ENCODE measurements at places on chromosomes 11 and 22.

DNA sequence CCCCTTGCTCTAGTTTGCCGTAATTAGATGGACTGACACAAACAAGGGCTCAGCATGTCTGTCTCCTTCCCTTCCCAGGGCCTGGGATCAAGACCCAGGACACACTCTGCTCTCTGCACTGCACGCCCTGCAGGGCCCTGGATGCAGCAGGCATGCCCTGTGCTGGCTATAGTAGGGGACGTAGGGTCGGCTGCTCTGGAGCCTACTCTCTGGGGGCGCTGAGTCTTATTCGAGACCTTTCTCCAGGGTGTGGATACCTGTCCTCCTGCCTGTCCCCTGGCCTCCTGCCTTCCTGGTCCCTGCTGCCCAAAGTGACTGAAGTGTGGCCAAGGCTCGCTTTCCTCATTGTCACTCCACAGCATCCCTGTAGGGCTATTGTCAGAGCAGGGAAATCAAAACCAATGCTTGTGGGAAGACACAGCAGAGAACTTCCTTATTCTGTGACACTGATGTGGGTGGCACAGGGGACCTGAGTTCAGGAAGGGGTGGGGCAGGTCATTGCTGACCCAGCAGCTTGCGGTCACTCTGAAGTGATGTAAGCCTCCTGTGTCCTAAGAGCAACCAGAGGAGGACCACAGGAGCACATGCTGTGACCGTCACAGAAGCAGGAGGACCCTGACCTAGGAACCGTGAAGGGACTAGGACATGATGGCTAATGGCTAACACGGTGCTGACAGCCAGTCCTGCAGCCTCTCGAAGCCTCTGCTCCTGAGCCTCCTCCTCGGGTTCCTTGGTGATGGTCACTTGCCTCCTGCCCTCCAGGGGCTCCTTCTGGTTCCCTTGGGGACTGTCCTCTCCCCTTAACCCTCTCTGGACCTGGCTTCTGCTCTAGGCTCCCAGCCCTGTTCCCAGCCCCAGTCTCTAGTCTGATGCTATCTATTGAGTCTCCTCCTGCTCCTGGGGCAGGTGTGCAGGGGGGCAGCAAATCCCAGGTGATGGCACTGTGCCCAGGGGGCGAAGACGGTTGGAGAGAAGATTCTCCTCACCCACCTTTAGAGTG lies 10.3 kb downstream of the APOBEC3A start:
- DNase-seq = no peak

DNA sequence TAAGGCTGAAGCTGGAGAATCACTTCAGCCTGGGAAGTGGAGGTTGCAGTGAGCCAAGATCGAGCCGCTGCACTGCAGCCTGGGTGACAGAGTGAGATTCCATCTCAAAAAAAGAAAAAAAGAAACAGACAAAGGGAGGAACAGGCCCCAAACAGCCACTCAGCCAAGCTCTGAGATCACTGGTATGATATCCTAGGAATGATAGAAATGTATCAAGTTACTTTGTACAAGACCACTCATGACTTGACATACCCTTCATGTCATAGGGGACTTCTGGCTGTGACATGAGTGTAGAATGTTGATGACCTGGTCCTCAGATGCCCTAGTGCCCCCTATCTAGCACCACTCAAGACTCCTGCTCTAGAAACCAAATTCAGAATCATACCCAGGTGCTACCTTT lies 216.5 kb downstream of the NAV2 start:
- DNase-seq = no peak

- DNase-seq = no peak
These were observed 174.1 kb downstream of the INSC start for GRCh38 chr11:15288863-15289262.

- no peak for DNase-seq
These were observed 532.9 kb downstream of the TBC1D22A start for GRCh38 chr22:47295226-47295901.

DNA sequence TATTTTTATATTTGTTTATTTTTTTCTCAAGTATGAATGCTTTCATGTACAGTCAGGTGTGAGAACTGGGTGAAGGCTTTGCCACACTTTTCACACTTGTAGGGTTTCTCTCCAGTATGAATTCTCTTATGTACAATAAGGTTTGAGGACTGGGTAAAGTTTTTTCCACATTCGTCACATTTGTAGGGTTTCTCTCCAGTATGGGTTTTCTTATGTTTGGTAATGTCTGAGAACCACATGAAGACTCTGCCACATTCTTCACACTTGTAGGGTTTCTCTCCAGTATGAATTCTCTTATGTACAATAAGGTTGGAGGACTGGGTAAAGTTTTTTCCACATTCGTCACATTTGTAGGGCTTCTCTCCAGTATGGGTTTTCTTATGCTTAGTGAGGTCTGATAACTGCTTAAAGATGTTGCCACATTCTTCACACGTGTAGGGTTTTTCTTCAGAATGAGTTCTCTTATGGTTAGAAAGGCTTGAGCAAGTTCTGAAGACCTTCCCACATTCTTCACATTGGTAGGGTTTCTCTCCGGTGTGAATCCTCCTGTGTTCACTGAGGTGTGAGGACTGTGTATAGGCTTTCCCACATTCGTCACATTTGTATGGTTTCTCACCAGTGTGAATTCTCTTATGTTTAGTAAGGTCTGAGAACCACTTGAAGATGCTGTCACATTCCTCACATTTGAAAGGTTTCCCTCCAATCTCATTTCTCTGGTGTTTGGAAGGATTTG lies 19.7 kb downstream of the ZNF195 start:
- DNase-seq = no peak

- no peak for DNase-seq
These were observed 14.3 kb upstream of the ARFGAP3 start for GRCh38 chr22:42871146-42872050.

- no peak for DNase-seq
These were observed 5.0 kb downstream of the RPL3 start for GRCh38 chr22:39314251-39314971.

GRCh38 chr11:45333001-45333971 lies 47.1 kb upstream of the SYT13 start:
- no peak for DNase-seq

GRCh38 chr22:49400136-49400940 lies 427.3 kb downstream of the BRD1 start:
- no peak for DNase-seq

DNA sequence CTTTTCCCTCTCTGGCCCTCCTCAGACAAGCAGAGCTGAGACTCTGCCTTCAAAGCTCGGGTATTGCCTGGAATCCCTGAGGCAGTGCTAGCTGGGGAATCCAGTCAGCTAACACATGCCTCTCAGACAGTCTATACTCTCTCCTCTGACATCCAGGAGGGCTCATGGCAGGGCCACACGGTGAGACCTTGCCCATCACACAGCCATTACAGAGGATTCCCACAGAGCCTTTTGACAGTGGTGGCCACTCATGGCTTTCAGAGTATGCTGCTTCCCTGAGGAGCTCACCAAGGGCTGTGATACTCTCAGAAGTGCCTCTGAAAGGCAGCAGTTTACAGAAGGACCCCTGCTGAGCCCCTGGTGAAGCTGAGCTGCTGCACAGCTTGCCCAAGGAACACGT lies 165.3 kb downstream of the RRAS2 start:
- no peak for DNase-seq

GRCh38 chr22:17872471-17872870 lies 98.2 kb upstream of the BID start:
- no peak for DNase-seq

GRCh38 chr11:128628325-128628673 lies 40.9 kb upstream of the ETS1 start:
- DNase-seq = no peak

GRCh38 chr11:76269661-76270261 lies 63.5 kb upstream of the WNT11 start:
- DNase-seq = no peak

- no peak for DNase-seq
These were observed 50.1 kb upstream of the DKK3 start for GRCh38 chr11:12058425-12059115.

GRCh38 chr11:14248580-14248981 lies 110.4 kb downstream of the RRAS2 start:
- DNase-seq = no peak

- DNase-seq = no peak
These were observed 131.1 kb downstream of the RASSF10 start for GRCh38 chr11:13140028-13140870.

DNA sequence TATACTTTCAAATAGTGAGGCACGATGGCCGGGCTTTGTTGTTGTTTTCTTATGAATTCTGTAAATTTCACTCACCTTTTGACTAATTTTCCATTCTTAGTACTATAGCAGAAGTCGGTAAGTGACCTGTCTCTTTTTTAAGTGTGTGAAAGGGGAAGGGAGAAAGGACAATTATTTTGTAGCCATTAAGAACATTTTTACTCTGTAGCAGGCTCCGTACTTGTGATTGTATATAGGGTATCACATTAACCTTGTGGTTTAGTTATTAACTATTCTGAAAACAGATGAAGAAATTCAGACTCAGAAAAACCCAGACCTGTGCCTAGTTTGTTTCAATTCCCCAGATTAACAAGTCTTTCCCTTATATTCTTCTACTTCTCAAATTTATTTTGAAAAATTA lies 78.7 kb downstream of the CASP12 start:
- DNase-seq = no peak

DNA sequence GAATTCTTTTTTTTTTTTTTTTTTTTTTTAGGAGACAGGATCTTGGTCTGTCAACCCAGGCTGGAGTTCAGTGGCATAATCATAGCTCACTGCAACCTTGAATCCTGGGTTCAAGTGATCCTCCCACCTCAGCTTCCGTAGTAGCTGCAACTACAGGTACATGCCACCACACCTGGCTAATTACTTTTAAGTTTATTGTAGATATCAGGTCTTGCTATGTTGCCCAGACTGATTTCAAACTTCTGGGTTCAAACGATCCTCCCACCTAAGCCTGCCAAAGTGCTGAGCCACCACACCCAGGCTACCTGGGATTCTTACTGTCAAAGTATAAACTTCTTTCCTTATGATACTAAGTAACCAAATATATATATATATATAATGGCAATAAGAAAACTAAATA lies 50.9 kb upstream of the CHRNA10 start:
- DNase-seq = no peak

GRCh38 chr11:11584530-11584810 lies 37.3 kb downstream of the GALNT18 start:
- no peak for DNase-seq

DNA sequence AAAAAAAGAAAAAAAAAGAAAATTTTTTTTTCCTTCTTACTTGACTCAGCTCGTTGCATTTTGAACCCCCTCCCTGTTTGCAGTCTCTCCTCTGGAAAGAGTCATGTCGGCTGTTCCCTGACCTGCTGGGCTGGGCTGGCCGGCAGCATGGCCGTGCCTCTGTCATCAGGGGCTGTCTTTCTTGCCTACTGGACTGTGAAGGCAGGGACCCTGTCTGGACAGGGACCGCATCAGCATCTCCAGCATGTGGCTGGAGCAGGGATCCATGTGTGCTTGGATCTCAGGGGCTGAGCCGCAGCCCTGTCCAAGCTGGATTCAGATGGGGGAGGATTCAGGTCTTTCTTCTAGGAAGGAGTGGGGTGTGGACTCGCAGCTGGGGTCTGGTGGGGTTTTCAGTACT lies 15.5 kb downstream of the FBLN1 start:
- no peak for DNase-seq

DNA sequence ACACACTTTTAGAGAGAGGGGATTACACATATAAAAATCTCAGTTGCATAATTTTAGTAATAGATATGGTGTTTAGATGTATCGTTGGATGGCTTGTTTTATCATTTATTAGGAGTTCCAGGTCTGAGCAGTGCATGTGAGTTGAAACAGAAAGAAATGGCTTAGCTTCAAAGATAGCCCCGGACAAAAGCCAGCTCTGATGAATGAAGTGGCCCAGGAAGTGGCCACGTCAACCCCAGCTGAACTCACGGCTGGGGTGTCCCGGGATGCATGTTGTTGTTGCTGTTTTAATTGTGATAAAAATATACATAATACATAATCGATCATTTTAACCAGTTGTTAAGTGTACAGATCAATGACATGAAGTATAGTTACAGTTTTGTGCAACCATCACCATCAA lies 1513.6 kb downstream of the BRD1 start:
- DNase-seq = no peak

- DNase-seq = no peak
These were observed 101.0 kb downstream of the GGTLC2 start for GRCh38 chr22:22745225-22746060.

GRCh38 chr11:45644981-45645889 lies 20.2 kb downstream of the CHST1 start:
- DNase-seq = no peak

GRCh38 chr11:122097419-122098001 lies 18.5 kb downstream of the BLID start:
- DNase-seq = no peak

GRCh38 chr22:44119669-44120313 lies 60.9 kb upstream of the PARVG start:
- DNase-seq = no peak

- DNase-seq = no peak
These were observed 30.5 kb upstream of the FNBP4 start for GRCh38 chr11:47797633-47798032.
